ENCODE measurements at places on chromosomes 1 and 21.

DNA sequence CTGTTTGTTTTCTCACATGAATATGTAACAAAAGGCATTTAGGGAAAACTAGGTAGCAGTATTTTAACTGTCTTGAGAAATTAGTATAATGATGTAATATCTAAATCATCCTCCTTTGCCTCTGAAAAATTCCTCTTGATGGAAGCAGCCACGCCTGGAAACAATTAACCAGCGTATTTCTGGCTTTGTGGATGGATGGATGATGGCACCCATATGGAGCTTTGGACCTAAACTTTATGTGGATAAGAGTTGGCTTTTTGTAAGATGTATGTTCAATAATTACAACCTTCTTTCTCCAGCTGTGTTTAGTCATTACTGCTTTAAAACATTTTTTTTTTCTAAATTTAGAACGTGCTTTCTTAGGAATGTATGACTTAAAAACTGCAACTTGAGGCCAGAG lies 12.7 kb downstream of the CDCA8 start:
- DNase-seq, result peak; percentile 77

DNA sequence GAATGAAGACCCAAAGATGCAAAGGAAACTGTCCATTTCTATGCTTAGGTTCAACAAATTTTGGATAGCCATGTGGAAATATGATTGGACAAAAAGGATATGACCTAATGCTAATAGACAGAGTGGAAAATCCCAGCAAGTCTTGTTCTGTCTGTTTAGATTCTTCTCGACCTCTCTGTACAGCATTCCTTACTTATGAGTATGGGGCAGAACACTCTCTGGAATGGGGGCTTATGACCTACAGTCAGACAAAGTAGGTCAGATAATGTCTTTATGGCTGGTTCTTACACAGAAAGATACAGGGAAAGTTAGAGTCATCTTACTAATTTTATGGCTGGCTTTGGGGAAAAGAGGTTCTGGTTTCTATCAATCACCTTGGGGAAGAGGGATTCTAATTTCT lies 2.8 kb downstream of the GCSAML start:
- peak; percentile 35 for DNase-seq

- peak; percentile 90 for DNase-seq
Observed at GRCh38 chr1:78274814-78275213, 216.0 kb upstream of the PTGFR start.

DNA sequence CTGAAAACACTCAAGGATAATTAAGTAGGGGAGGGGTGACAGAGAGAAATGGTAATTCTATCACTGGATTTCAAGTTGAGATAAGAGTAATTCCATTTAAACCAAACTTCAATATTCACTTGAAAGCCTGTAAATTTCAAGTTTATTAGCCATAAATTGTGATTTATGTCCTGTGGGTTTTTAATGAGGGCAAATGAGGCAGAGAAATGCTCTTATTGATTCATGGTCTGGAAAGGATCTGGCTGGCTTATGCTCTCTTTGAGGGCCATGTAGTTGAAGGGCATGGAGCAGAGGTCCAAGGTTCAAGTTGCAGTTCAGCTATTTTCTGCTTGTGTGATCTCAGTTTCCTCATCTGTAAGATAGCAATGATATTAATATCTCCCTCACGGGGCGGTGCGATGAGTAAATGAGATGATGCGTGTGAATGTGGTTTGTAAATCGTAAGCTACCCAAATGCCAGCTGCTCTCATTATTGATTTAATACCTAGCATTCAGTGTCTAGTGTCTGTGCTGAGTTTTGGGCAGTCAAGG lies 12.3 kb downstream of the OLFML3 start:
- DNase-seq, result no peak

- DNase-seq, result no peak
Observed at GRCh38 chr1:230710543-230710904, 3.4 kb downstream of the AGT start.

DNA sequence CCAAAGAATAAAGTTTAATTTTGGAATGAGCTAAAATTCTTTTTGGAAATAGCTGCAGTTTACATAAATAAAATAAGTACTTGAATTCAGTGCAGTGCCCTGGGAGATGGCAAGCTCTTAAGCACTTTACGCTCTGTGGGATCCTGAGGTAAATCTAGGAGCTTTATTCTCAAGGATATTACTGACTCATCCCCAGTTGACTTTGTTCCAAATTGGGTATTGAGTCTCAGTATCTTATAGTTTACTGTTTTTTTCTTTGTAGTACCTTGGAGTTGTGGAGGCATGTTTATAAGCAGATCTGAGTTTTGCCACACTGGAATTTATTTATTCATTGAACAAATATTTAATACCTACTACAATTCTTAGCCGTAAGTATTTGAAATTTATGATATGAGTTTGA lies 27.4 kb upstream of the HRNR start:
- peak; percentile 5 for DNase-seq

DNA sequence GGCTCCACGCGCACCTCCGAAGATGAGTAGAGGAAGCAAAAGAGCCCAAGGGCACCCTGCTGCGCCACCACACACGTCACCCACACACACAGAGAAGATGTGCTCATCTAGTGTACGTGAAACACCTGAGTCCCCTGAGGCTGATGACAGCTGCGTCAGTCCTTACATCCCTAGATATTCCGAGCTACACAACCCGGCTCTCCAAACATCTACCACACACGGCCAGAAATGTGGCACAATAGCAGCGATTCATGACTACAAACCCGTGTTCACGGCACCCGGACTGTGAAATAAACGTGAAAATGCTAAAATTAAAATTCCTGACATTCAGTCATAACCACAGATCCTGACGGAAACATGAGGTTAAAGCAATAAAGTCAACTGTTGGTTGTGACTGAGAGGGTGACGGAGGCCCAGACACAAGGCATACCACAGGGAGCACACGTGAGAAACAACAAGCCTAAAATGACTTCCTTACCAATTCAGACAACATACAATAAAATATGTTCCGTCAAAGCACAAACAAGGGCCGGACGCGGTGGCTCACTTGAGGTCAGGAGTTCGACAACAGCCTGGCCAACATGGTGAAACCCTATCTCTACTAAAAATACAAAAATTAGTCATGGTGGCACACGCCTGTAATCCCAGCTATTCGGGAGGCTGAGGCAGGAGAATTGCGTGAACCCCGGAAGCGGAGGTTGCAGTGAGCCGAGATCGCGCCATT lies 7.3 kb downstream of the SSU72 start:
- no peak for DNase-seq

DNA sequence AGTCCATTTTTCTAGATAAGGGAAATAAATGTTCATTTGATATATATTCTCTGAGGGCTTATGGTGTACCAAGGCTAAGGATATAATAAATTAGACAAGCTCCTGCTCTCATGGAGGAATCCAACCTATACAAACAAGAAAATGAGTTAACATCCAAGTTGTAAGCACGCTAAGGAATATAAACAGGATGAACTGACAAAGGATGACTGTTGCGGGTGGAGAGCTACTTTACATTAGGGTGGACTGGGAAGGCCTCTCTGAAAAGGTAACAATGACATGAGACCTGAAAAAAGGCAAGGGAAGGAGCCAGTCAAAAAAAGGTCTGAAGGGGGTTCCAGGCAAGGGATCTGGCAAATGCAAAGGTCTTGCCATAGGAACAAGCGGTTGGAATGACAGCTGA lies 3.1 kb downstream of the BCAR3 start:
- DNase-seq, result no peak

DNA sequence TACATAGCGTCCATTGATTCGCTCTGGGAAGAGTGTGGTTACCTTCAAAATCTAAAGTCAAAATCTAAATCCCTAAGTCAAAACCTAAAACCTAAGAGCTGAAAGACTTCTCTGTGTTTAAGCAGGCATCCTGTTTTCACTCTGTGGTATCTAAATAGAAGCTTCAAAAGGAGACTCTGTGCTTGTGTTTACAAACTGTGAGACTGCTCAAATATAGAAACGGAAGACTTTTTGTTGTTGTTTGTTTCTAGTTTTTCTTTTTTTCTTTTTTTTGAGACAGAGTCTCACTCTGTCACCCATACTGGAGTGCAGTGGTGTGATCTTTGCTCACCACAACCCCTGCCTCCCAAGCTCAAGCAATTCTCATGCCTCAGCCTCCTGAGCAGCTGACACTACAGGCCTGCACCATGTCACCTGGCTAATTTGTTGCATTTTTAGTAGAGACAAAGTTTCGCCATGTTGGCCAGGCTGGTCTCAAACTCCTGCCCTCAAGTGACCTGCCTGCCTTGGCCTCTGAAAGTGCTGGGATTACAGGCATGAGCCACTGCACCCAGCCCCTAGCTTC lies 425.9 kb downstream of the SMYD3 start:
- no peak for DNase-seq

DNA sequence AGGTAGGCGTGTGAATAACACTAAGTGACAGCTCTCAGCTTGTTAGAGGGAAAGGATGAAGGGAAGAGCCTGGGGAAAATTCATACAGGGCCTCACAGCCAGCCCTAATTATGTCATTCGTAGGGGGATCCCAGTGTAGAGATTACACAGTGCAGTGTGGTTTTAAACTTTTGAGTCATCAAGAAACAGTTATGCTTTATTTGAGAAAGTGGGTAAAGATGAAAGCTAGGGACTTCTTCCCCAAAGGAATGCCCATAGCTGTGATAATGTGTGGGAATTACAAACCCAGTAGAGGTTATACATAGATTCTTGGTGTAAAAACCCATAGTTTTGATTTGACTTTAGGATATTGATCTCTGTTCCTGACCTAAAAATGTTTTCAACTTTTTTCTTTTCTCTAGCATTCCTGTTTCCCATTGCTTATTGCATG lies 1.9 kb downstream of the TTF2 start:
- peak; percentile 71 for DNase-seq

DNA sequence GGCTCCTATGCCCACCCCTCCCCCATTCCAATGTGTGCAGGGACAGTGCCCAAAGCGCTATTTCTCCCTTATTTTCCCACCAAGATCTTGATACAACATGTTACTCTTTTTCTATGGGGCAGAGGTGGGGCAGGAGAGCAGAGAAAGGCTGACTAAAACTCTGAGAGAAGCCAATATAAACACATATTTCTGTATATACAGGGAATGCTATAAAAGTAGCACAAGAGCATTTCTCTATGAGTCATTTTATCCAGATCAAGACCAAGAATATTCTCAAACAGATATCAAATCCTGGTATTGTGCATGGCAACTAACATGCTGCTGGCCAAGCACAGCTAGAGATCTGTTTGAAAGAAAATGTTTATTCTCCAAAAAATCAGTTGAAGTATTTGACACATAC lies 7.3 kb downstream of the WDR26 start:
- peak; percentile 71 for DNase-seq

GRCh38 chr1:187027253-187027652 lies 198.5 kb downstream of the PLA2G4A start:
- DNase-seq, result no peak

DNA sequence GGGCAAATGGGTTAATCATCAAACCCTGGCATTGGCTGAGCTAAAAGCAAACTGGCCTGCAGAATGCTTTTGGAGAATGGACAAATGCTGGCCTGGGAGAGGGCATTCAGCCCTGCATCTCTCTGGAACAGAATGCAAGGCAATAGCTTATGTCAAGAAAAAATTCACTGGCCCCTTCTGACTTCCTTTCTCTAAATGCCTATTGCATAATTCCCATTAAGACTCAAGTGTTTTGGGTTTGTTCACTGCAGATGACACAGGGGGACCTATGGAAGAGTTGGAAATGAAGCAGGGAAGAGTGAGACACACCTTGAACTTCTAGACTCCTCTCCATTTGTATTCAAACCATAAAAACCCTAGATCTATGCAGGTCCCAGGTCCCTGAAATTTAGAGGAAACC lies 15.9 kb downstream of the PEA15 start:
- DNase-seq, result no peak

All from fibroblast of upper back skin (primary cell).